NCI-H1417 (cell line): ENCODE measurements at places on chromosomes 13 and 19.
A peak's percentile ranks its signal among the peaks of the same experiment; 100 is the strongest.

GRCh38 chr13:108214441-108215271 lies 680 bp downstream of the LIG4 start:
- peak; percentile 84 for DNase-seq

DNA sequence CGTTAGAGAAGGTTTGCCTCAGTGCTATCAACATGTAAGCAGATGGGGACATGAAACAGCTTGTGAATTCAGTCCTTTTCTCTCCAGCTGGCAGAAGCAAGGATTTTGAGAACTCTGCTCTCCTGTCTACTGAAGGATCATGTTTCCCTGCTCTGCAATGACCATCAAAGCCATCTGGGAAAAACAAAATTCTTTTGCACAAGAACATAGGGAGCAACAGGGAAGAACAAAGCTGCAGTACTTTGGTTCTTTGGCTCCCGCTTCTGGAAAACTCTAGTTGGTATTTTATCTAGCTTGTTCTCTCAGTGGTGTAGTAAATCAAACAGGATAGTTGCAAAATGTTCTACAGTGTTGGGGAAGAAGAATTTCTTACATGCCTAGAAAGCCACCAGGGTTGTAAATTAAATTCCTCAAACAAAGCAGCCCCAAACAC lies 270.4 kb downstream of the ENOX1 start:
- no peak for DNase-seq

- peak; percentile 68 for DNase-seq
Measured at GRCh38 chr13:109145631-109146030, 516.2 kb downstream of the MYO16 start.

DNA sequence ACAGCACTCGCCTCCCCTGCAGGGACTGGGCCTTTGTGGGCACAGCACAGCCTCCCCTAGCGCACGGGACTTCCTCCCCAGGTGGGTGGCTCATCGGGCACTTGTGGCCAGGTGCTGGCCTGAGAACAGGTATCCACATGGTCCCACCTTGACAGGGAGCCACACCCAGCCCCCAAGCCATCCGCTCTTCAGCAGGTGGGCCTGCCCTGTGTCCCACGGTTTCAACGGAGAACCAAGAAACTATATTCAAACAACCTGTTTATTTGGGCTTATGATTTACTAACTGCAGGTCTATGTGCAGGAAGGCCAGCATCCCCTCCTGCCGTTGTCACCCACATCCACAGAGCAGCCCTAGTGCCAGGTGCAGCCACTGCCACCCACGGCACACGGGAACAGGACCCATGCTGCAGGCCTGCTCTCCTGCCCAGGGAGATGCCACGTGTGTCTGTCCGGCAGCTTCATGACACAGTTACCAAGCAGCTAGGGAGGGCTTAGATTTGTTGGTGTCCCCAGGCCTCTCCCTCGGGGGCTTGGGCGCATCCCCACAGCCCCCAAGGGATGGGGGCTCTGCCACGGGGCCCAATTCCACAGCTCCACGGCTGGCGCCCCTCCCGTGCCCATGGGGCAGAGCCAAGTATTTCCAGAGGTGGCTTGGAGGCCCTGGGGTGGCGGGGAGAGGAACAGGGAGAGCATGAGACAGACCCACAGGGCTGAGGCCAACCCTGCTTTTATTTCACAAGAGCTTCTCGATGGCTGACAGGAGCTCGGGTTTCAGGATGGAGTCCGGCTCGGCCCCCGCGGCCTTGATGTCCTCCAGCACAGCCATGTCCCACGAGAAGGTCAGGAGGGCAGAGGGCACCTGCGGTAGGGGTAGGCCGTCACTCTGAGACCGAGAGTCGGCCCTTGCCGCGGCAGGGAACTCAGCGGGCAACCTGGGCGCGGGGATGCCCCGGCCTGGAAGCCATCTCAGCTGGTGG lies 12.5 kb downstream of the UBXN6 start:
- no peak for DNase-seq

- DNase-seq: no peak
Measured at GRCh38 chr13:52411629-52412028, 5.7 kb upstream of the THSD1 start.

DNA sequence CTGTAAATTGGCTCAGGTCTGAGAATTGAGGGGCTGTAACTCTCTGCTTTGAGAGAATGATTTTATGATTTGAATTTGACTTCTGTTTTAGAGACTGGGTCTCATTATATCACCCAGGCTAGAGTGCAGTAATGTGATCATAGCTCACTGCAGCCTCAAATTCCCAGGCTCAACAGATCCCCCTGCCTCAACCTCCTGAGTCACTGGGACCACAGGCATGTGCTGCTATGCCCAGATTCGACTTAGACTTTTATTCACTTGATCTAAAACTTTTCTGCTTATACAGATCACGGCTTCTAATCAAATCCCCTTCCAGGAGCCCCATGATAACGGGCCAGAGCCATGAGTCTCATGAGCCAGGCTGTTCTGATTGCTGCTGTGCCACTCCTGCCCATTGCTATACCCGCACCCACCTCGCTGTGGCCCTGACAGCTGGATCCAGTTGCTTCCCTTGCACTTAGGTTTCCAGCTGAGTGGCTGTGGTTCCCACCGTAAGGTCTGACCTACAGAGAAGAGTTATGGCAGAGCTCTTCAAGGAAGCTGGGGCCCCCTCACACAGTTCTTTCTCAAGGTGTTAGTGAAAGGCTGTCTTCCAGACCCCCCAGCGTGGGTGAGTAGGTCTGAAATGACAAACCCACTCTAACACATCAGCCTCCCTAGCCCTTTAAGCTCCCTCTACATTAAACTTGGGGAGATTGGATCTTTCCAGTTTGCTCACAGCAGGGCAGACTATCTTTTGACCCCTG lies 251.2 kb upstream of the SGCG start:
- no peak for DNase-seq

- no peak for DNase-seq
Measured at GRCh38 chr19:54298357-54299125, 14.4 kb downstream of the LILRA5 start.

GRCh38 chr19:19738564-19738963 lies 5.7 kb upstream of the ZNF14 start:
- DNase-seq: no peak

GRCh38 chr13:94170145-94170571 lies 309.3 kb downstream of the DCT start:
- DNase-seq: no peak

GRCh38 chr19:28619816-28620429 lies 593.0 kb downstream of the UQCRFS1 start:
- DNase-seq: no peak

DNA sequence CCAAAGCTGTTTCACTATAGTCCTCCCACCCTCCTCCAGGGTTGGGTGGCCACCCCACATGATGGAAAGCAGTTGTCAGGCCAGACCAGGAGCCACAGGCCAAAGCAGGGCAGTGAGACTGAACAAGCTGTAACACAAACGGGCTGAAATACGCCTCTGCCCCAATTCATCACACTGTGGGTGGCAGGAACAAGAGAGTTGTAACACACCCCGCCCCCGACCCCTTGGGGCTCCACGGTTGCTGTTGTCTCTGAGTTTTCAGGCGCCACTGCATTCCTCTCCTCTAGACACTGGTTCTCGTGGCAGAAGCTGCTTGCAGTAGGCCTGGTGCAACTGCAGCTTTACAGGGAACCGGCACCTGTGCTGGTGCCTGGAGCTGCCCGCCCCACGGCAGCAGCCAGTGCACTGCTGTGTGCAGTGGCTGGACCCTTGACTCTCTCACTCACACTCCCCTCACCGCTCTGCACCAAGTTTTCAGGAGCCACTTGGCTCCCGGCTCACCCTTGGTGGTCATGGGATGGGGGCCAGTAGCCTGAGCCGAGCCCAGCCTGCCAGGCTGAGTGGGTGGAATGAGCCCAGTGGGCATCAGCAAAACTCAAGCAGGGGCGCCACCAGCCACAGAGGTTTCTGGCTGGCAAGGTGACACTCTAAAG lies 1314.5 kb upstream of the MIR17HG start:
- DNase-seq: no peak

DNA sequence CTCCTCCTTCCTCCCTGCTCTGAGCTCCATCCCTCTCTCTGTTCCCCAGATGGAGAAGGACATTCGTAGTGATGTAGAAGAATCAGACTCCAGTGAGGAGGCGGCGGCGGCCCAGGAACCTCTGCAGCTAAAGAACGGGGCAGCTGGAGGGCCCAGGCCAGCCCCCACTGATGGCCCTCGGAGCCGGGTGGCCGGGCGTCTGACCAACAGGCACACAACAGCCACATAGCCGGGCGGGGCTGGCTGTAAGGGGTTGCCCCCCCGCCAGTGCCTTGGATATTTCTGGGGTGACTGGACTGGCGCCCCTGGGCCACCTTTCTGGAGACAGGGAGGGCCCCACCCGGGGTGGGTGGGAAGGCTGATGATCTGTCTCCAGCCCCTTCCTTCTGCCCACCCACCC lies 46.3 kb downstream of the CD320 start:
- no peak for DNase-seq

GRCh38 chr13:47004540-47004939 lies 107.7 kb upstream of the HTR2A start:
- DNase-seq: no peak

GRCh38 chr19:41925208-41926003 lies 2.8 kb downstream of the ERFL start:
- DNase-seq: no peak

DNA sequence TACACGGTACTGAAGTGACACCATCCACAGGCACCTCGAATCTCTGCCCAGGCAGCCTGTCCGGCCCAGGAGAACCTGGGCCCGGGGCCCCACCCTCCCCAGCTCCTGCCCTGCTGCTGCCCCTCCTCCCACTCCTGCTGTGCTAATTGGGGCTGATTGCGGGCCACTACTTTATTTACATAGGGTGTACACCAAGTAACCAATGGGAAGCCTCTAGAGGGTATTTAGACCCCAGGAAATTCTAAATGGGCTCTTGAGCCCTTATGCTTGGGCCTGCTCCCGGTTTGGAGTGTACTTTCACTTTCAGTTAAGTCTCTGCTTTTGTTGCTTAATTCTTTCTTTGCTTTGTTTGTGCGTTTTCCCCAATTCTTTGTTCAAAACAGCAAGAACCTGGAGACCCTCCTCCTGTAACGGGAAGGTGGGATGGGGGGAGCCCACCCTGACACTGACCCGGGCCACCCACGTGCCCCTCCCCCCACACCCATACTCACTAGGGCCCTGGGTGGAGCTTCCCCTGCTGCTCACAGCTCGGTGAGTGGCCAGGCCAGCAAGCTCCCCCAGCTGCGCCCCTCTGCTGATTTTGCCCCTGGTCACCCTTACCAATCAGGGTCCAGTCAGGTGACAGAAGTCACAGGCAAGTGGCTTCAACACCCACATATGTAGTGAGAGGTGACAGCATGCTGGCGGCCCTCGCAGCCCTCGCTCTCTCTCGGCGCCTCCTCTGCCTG lies 9.4 kb downstream of the SCGB2B2 start:
- DNase-seq: peak; percentile 88
